Stimulated activated CD4-positive, alpha-beta T cell treated with anti-CD3 and anti-CD28 coated beads, Interleukin-15, amount 100 ng/mL, for 48 hours (primary cell): ENCODE measurements at places on chromosomes 7 and 10.

DNA sequence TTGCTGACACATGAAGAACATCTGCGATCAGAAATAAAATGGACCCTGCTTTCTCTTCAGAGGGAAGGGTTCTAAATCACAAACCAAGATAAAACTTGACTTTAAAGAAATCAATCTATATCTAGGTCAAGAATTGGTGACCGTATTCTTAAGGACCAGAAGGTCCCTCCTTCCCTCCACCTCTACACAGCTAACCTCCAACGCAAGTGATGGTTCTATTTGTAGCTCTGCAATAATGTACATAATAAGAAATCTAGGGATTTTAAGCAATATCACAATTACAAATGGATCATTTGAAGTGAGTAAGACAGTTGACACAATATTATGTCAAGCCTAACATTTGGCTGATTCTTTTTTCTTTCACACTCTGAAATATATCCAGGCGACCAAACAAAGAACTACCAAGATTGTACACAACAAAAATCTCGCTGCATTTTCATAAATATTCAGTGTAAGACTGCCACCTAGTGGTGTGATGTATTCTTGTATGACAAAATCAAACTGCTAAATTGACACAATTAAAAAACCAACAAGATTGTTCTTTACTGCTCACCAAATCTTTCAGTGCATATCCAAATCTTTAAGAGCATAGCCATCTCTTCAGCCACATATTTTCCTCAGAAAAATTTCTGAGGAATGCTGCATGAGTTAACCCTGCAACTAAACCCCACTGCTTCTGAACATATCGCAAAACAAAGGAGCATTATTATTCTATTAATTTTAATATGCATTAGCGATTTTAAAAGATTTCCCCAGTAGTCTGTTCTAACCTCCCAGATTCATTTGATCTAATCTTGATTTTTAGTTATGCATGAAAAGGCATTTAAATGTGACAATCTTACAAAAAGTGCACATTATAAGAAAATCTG, 44.5 kb downstream of the ICA1 start:
- DNase-seq: no peak

DNA sequence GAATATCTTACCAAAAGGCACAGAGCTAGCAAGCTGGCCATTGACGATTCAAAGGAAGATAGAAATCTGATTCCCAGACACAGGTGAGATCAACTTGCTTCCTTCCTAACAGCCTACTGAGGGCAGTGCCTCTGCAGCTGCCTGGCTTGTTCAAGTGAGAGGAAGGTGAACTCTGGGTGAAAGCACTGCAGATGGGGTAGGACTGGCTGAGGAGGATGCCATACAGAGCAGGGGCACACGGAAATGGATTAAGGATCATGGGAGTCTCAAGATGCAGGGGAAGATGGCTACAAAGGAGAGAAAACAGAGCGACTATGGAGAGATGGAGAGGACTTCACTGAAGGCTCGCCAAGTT, 34.4 kb upstream of the GPAM start:
- DNase-seq: no peak

DNA sequence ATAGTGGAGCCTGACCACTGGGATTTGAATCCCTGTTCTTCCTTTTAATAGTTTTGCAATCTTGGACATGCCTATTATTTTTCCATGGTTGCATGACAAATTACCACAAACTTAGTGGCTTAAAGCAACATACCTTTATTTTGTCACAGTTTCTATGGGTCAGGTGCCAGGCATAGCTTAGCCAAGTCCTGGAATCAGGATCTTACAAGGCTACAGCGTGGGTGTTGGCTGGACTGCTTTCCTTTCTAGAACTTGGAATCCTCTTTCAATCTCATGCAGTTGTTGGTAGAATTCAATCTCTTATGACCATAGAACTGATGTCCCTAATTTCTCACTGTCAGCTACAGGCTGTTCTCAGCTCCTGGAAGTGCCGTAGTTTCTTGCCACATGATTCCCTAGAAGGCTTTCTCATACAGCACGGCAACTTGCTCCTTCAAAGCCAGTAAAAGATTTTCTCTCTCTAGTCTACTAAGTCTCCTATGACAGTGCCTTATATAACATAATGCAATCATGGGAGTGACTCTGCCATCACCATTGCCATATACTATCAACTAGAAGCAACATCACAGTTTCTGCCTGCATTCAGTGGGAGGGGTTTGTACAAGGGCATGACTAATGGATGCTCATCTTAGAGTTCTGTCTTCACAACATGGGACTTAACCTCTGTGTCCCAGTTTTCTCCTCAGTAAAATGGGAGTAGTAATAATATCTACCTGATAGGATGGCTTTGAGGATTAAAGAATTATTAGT, 243.4 kb upstream of the FZD1 start:
- no peak for DNase-seq

DNA sequence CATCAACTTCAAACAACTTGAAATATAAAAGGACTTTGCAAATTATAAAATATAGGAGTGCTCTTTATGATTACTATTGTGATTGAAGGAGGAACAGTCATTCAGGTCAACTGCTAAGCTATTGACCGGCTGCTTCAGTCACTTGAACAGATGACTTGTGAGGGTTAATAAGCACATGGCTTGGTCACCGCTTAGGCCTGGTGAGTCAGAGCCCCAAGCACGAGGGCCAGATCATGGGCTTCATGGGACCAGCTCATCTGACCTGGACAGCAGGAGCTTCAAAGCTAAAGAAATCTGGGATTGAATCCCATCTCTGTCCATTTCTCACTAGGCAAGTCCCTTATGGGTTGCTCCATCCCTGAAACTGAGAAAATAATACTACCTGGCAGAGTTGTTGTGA, 60.4 kb upstream of the ADO start:
- DNase-seq: no peak

- no peak for DNase-seq
Observed at GRCh38 chr7:31767686-31768358, 80.8 kb downstream of the PPP1R17 start.

GRCh38 chr7:76191783-76192240, 9.9 kb upstream of the SRRM3 start:
- DNase-seq: no peak

- DNase-seq: no peak
Observed at GRCh38 chr10:117342641-117343040, 32.6 kb downstream of the PDZD8 start.
